ENCODE measurements at places on chromosomes 4 and X.

GRCh38 chr4:2222838-2223237 is 19.1 kb downstream of the HAUS3 start:
- DNase-seq, result no peak

DNA sequence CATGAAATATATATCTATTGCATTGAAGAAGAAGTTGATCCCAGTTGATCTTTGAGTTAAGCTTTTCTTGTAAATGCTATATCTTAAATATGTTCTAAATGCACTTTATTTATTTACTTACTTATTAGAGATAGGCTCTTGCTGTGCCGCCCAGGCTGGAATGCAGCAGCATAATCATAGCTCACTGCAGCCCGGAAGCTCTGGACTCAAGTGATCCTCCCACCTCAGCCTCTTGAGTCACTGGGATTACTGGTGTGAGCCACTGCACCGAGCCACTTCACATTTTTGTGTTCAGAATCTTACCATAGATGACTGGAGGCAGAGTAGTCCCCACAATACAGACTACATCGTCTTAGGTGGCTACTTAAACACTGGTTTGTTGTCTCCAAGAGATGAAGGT is 324.3 kb upstream of the SLIT2 start:
- DNase-seq, result no peak

GRCh38 chr4:55405073-55405472 is 9.3 kb downstream of the TMEM165 start:
- DNase-seq, result no peak

DNA sequence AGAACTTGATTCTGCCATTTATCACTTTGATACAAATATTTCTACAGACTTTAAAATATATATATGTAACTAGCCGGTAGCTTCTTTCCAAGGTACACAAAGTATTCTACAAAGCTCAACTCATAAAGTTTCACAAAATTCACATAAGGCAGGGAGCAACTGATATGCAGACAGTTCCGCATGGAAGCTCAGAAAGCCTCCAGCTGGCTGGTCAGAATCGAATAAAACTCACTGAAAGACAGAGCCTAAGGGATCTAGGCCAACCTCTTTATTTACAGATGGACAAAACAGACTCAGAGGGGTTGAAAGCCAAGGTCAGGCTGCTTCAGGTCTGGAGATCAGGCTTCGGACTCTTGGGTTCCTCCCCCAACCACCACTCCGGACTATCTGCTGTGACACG is 130.2 kb downstream of the DCTD start:
- no peak for DNase-seq

DNA sequence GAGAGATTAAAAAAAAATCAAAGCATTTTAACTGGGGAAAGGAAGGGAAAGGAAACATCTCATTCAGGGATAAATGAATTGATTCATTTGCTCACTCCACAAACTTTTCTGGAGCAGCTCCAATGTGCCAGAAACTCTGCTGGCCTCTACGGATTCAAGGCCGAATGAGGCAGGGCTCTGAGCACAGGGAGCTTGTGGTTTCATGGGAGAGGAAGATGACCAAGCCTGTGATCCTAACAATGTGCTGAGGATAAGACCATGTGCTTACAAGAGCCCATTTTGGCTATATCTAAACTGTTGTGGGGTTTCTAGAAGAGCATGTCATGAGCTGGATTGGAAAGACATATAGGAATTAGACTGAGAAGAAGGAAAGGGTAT is 137.5 kb downstream of the ZNF674 start:
- no peak for DNase-seq

DNA sequence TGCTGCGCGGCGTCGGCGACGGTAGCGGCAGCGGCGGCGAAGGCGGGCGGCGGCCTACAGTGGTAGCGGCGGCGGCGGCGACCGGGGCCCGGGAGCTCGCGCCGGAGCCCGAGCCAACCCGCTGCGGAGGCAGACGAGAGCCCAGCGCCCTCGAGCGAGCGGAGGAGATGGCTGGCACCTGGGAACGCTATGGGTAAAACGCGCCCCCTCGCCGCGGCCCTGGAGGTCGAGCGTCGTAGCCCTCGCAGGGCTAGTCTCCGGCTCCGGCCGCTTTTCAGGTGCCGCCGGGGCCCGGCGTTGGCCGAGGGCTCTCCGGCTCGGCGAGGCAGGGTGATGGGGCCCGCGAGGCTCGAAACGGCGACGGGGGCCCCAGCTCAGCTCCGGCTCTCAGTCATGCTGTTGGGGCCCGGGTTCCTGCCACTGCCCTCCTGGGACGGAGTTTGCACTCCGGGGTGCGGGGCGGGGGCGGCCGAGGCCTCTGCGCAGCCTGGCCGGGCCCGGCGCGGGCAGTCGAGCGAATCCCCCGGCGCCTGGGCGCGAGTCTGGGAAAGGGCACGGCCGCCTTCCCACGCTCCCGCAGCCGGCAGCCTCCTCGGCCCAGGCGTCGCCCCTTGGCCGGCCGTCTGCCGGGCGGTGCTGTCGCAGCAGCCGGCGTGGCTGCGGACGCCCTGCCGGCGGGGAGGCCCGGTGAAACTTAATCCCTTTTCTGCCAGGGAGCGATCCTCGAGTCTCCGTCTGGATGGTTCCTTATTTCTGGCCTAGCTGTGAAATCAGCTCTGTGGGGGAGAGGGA is 768 bp downstream of the MID2 start:
- DNase-seq, result no peak

GRCh38 chrX:71525316-71525715 is 7.6 kb upstream of the OGT start:
- DNase-seq, result no peak

- DNase-seq, result no peak
Measured at GRCh38 chr4:29304595-29304994, 1415.6 kb upstream of the PCDH7 start.

- no peak for DNase-seq
Measured at GRCh38 chrX:1464971-1465285, 12.2 kb upstream of the ASMTL start.

DNA sequence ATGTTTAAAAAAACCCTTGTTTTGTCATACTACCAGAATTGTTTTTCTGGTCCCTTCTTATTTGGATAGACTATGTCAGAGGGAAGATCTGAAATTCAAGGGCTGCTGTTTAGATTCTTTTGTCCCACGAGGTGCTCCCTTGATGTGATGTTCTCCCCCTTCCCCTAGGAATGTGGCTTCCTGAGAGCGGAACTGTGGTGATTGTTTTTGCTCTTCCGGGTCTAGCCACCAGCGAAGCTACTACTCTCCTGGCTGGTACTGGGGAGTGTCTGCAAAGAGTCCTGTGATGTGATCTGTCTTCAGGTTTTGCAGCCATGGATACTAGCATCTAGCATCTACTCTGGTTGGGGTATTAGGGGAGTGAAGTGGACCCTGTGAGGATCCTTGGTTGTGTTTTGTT is 271.1 kb downstream of the DCAF12L2 start:
- no peak for DNase-seq

DNA sequence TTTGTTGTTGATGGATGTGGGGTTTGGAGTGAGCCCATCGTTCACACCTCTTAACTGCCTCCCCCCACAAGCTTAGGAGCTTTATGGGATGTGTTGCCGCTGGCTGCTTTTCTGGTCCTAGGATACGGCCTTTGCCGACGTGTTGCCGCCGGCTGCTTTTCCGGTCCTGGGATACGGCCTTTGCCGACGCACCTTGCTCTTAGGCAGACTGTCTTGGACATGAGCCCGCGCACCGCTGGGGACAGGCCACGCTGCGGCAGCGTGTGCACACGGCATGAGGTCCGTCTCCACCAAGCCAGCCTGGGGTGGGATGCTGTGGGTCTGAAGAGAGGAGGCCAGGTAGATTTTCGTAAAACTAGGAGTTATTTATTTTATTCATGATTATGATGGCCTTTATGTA is 14.2 kb downstream of the RGS12 start:
- no peak for DNase-seq

- peak; percentile 21 for DNase-seq
Measured at GRCh38 chrX:106999002-106999975, 723 bp downstream of the MORC4 start.

- no peak for DNase-seq
Measured at GRCh38 chr4:127629371-127629770, 3.4 kb upstream of the INTU start.

GRCh38 chrX:129235903-129236302 is 287.4 kb downstream of the SMARCA1 start:
- peak; percentile 21 for DNase-seq

GRCh38 chrX:102154900-102155805 is 624 bp downstream of the BEX5 start:
- DNase-seq, result peak; percentile 19

All from NCI-H1694 (cell line).